ENCODE measurements at places on chromosomes 16 and 17. TPM values are rescaled to one million over a fixed set of nuclear protein-coding genes. Genes with fewer than 3 reads are reported as not detected.

- H3K36me3 ChIP-seq, result peaks cover 86% of the 10 kb centered on the region
- H3K27ac ChIP-seq, result no peak overlapping the region
- no peaks in the 10 kb centered on the region for H3K27me3 ChIP-seq
- no peaks in the 10 kb centered on the region for H3K4me1 ChIP-seq
Measured at GRCh38 chr17:63751806-63752205, 10.2 kb upstream of the STRADA start.

DNA sequence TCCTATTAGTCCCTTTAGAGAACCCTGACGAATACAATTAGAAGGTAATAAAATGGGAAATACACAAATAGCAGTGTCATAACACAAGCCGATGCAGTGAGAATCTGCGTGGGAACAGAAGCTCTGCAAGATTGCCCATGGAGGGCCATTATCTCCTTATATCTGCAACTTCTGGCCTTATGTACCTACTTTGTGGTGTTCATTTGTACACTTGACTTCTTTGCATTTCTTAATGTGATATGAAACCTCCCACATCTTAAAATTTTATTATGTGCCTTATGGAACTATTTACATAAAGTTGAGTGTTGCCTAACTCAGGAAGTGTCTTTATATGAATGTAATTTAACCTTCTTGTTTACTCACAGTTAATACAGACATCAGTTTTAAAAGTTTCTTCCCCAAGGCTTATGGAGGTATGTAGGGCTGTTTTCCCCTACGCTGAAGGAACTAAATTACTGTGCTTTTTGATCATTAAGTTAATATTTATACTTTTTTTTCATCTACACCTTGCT, 10.1 kb upstream of the TANC2 start:
- H3K4me1 ChIP-seq, result no peaks in the 10 kb centered on the region
- no peaks in the 10 kb centered on the region for H3K36me3 ChIP-seq
- H3K27me3 ChIP-seq, result no peaks in the 10 kb centered on the region
- no peak overlapping the region for H3K27ac ChIP-seq
- no peak for DNase-seq
- H3K4me3 ChIP-seq, result no peak overlapping the region

GRCh38 chr16:79394206-79394605, 206.3 kb downstream of the MAF start:
- H3K4me3 ChIP-seq, result no peak overlapping the region
- no peaks in the 10 kb centered on the region for H3K4me1 ChIP-seq
- H3K36me3 ChIP-seq, result no peaks in the 10 kb centered on the region
- no peaks in the 10 kb centered on the region for H3K27me3 ChIP-seq

DNA sequence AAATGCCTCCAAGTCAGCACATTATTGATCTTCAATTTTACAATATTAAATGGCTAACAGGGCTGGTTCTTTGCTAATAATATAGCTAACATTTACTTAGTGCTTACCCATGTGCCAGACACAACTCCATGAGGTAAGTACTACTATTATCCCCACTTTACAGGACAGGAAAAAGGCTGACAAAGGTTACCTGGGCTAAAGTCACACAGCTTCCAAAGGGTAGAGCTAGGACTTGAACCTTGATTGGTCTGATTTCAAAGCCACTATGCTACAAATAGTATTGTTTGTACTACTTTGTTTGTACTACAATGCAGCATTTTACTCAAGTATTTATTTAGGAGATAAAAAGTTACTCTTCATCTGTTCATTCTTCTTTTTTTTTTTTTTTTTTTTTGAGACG, 31.9 kb downstream of the BRD7 start:
- H3K27me3 ChIP-seq, result no peaks in the 10 kb centered on the region
- peaks cover 45% of the 10 kb centered on the region for H3K36me3 ChIP-seq
- no peak overlapping the region for H3K27ac ChIP-seq
- no peaks in the 10 kb centered on the region for H3K4me1 ChIP-seq
- no peak for DNase-seq
- no peak overlapping the region for H3K4me3 ChIP-seq

GRCh38 chr17:74217037-74217730, 3.8 kb downstream of the TTYH2 start:
- no peak overlapping the region for H3K4me3 ChIP-seq
- H3K36me3 ChIP-seq, result no peaks in the 10 kb centered on the region
- no peak for DNase-seq
- H3K27ac ChIP-seq, result no peak overlapping the region

GRCh38 chr16:67847064-67847861, at the start of gene CENPT:
TSS of gene CENPT (minus strand) at chr16:67847693. CDS start at chr16:67833859, 13,834 bp downstream.
- H3K36me3 ChIP-seq, result no peaks in the 10 kb centered on the region
- peak within 1 kb of the TSS; percentile 92 for H3K4me3 ChIP-seq
- no peaks in the 10 kb centered on the region for H3K27me3 ChIP-seq
- H3K27ac ChIP-seq, result peak within 1 kb of the TSS; percentile 96
- DNase-seq, result no peak
- peaks cover 28% of the 10 kb centered on the region for H3K4me1 ChIP-seq

DNA sequence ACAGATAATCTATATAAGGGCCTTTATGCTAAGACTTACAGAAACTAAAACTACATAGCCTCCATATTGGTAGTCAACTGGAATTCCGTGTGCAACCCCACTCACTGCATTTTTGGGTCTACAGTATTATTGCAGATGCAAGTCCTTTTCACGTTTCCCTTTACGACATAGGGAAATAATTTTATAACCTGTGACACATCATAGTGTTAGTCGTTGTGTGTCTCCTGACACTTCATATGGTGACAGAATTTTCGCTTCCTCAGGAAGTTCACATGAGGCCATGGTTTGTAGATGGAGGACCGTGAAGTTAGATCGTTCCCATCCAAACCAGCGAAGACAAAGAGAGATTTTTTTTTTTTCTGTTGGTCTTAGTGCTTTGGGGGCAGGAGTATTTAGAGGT, 15.7 kb upstream of the MRC2 start:
- H3K4me3 ChIP-seq, result no peak overlapping the region
- DNase-seq, result no peak
- H3K27ac ChIP-seq, result peak overlapping the region; percentile 23

DNA sequence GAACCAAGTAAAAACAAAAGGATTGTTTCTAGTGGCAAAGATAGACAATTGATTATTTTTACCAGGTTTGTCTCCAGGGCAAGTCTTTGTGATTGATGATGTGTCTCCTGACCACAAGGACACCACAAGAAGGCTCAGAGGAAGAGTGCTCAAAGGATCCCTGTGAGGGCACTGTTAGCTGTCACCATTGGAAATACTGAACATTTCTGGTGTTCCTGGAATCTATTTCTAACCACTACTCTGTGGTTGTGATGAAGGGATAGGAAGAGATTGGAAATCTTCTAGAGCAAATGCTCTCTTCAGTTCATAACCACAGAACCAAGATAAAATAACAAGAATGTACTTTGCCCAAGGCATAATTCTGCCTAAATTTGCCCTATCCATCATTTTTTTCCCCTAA, 15.3 kb downstream of the RNF43 start:
- DNase-seq, result no peak
- no peak overlapping the region for H3K27ac ChIP-seq
- H3K36me3 ChIP-seq, result no peaks in the 10 kb centered on the region
- H3K4me1 ChIP-seq, result no peaks in the 10 kb centered on the region
- no peak overlapping the region for H3K4me3 ChIP-seq
- peaks cover 46% of the 10 kb centered on the region for H3K27me3 ChIP-seq

DNA sequence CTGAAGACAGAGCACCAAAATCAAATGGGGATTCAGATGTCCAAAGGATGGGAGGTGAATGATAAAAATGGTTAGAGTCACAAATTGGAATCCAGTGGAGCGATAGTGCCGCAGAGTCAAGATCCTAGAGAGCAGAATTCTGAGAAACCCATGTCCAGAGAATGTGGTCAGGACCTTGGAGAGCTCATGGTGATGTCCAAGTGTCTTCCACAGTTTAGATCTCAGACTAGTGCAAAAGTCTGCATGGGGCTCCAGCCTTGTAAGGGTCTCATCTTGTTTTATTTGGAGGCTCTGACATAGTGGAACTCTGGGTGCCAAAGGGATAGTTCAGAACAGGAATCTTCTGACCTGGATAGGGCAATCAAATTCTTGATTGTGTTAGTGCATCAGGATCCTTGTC, 245.9 kb upstream of the HSBP1 start:
- peak; percentile 21 for DNase-seq
- no peaks in the 10 kb centered on the region for H3K4me1 ChIP-seq
- H3K36me3 ChIP-seq, result no peaks in the 10 kb centered on the region

- H3K4me1 ChIP-seq, result peaks cover 17% of the 10 kb centered on the region
- DNase-seq, result peak; percentile 71
- H3K27me3 ChIP-seq, result no peaks in the 10 kb centered on the region
- peaks cover 21% of the 10 kb centered on the region for H3K36me3 ChIP-seq
- H3K27ac ChIP-seq, result peak within 1 kb of the TSS; percentile 80
- peak within 1 kb of the TSS; percentile 69 for H3K4me3 ChIP-seq
Measured at GRCh38 chr16:397135-397661, at the start of gene NME4. TSS of gene NME4 (plus strand) at chr16:397199. CDS start at chr16:397223, 24 bp downstream.

- no peaks in the 10 kb centered on the region for H3K4me1 ChIP-seq
- no peak overlapping the region for H3K27ac ChIP-seq
- no peaks in the 10 kb centered on the region for H3K36me3 ChIP-seq
- H3K4me3 ChIP-seq, result no peak overlapping the region
Measured at GRCh38 chr17:58400826-58401225, 16.5 kb downstream of the RNF43 start.

DNA sequence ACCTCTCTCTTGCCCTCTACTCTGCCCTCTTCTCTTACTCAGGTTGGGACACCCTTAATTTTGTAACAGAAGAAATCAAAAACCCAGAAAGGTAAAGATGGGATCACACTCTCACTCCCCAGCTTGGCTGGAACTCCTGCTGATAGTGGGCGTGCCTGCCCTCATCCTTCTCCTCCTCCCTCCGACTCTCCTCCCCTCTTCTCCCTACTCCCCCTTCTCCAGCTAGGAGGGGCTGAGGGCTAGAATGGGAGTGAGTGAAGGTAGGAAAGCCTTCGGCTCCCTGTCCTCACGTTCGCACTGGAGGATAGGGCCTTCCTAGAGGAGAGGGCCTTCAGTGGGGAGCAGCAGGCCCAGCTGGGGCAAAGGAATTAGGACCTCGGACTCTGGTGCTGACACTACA, 20.3 kb downstream of the SLC7A6OS start:
- peaks cover 17% of the 10 kb centered on the region for H3K4me1 ChIP-seq
- H3K27me3 ChIP-seq, result no peaks in the 10 kb centered on the region
- DNase-seq, result peak; percentile 40
- no peak overlapping the region for H3K4me3 ChIP-seq
- H3K36me3 ChIP-seq, result peaks cover 26% of the 10 kb centered on the region

DNA sequence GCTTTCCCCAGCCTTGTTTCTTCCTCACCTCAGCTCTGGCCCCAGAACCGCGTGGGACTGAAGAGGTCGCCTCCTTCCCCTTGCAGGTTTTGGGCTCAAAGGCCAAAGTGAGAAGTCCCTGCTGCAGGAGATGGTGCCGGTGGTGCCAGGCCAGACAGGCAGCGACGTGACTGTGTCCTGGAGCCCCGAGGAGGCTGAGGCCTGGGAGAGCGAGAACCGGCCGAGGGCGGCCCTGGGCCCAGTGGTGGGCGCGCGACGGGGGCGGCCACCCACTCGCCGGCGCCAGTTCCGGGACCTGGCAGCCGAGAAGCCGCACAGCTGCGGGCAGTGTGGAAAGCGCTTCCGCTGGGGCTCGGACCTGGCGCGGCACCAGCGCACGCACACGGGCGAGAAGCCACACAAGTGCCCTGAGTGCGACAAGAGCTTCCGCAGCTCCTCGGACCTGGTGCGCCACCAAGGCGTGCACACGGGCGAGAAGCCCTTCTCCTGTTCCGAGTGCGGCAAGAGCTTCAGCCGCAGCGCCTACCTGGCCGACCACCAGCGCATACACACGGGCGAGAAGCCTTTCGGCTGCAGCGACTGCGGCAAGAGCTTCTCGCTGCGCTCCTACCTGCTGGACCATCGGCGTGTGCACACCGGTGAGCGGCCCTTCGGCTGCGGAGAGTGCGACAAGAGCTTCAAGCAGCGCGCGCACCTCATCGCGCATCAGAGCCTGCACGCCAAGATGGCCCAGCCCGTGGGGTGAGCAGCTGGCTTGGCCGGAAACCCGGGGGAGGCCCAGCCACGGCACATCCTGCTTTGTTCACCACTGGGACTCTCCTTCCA, 6.0 kb downstream of the ZNF213 start:
- H3K4me1 ChIP-seq, result peaks cover 4% of the 10 kb centered on the region
- DNase-seq, result no peak
- no peaks in the 10 kb centered on the region for H3K27me3 ChIP-seq
- peaks cover 5% of the 10 kb centered on the region for H3K36me3 ChIP-seq
- no peak overlapping the region for H3K4me3 ChIP-seq

GRCh38 chr17:1203111-1203966, 23.6 kb upstream of the ABR start:
- peak overlapping the region; percentile 85 for H3K27ac ChIP-seq
- H3K4me1 ChIP-seq, result no peaks in the 10 kb centered on the region
- H3K4me3 ChIP-seq, result peak overlapping the region; percentile 60

GRCh38 chr16:78072275-78072674, 27.2 kb upstream of the WWOX start:
- no peak overlapping the region for H3K27ac ChIP-seq
- no peak overlapping the region for H3K4me3 ChIP-seq
- DNase-seq, result no peak
- H3K27me3 ChIP-seq, result no peaks in the 10 kb centered on the region

DNA sequence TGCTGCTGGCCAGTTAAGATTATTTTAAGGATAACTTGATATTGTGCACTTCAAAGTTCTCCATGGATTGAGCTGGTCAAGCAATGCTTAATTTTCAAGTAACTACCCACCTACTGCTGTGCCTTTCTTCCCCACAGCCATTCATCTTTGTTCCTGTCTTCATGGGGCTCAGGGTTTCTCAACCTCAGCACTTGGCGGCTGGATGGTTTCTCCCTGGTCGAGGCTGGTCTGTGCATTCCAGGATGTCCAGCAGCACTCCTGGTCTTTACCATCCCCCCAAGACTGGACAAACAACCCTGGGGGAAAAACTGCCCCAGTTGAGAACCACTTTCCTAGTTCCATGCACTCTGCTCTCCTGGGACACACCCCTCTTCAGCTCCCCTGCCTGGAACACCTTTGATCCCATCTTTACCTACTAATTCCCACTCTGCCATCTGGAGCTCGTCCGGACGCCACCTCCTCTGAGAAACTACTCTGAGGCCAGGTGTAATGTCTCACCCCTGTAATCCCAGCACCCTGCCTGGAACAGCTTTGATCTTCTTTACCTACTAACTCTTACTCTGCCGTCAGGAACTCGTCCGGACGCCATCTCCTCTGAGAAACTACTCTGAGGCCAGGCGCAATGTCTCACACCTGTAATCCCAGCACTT, 81.5 kb downstream of the NXN start:
- no peak for DNase-seq
- no peaks in the 10 kb centered on the region for H3K36me3 ChIP-seq
- H3K27ac ChIP-seq, result no peak overlapping the region
- H3K27me3 ChIP-seq, result no peaks in the 10 kb centered on the region
- H3K4me1 ChIP-seq, result no peaks in the 10 kb centered on the region
- H3K4me3 ChIP-seq, result no peak overlapping the region

Gene NPB
- 0.75 TPM for total RNA-seq

Gene NAGS
- 0.50 TPM for total RNA-seq

Gene CDH11
- 297 TPM for total RNA-seq

Gene PIMREG
- total RNA-seq, result 107 TPM

Gene MPO
- total RNA-seq, result not detected

Gene MT3
- not detected for total RNA-seq

Gene VAT1L
- 0.09 TPM for total RNA-seq

Gene RTN4RL1
- total RNA-seq, result 1.0 TPM

Gene CCL18
- total RNA-seq, result not detected

Gene NOXO1
- 1.2 TPM for total RNA-seq

Gene FN3K
- 8.0 TPM for total RNA-seq

Gene ITGAD
- total RNA-seq, result not detected
